Progenitor cell of endocrine pancreas (in vitro differentiated cells): ENCODE measurements at places on chromosomes 6 and 20.

DNA sequence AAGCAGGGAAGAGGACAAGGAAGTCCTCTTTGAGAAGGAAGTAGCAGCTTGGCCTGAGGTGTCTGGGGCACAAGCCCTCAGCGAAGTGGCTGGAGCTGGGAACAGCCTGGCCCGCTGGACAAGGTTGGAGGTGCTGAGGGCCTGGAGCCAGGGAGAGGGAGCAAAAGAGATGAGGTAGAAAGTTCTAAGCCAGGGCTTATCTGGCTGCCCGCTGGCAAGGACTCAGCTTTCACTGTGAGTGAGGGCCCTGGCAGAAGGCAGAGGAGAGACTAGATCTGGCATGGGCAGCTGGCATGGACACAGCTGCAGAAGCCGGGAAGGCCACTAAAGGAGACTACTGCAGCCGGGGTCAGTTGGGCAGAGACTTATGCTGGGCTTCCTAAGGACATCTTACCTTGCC, 21.8 kb upstream of the PCMTD2 start:
- no peak for DNase-seq

DNA sequence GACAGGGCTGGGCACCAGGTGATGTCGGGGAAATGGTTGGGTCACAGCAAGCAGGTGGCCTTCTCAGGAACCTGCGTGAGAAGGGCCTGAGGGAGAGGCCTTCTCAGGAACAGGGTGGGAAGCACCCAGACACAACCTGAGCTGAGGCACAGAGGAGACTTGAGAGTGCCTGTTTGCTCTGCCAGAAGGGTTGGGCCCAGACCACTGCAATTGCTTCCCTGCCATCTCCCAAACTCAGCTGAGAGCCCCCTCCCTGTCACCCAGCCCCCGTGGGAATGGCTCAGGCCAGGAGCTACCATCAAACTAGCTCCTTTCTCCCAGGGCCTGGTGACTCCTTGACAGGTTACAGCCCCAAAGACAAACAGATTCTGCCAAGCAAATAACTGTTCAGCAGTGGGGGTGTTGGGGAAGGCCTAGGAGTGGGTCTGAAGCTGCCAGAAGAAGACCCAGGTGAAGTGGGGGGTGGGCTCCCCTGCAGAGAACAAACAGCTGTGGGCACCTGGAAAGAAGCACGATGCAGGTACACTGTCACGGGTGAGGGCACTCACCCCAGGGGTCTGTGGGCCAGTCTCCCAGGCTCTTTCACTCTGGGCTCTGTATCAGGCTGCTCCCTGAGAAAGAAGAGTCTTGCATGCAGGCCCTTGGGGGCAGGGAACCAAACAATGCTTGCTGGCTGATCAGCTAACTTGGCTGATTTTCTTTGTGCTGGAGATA, 30.4 kb upstream of the SPDEF start:
- DNase-seq: no peak

DNA sequence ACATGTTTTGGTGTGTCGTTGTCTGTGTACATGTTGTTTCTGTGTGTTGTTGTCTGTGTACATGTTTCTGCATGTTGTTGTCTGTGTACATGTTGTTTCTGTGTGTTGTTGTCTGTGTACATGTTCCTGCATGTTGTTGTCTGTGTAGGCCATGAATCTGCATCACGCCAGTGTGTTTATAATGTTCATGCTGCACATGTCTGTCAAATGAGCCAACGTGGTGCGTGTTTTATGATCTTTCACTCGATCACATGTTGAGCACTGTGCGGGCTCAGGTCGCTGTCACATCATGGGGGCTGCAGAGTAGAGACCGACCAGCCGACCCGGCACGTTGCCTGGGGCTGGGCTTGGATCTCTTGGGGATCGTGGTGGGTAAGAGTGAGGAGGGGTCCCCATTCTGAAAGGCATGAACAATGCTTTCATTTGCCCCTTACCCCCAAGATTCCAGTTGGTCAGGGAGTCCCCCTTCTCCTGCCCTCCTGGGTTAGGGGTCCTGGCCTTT, 26.5 kb upstream of the SLCO4A1 start:
- DNase-seq: no peak

DNA sequence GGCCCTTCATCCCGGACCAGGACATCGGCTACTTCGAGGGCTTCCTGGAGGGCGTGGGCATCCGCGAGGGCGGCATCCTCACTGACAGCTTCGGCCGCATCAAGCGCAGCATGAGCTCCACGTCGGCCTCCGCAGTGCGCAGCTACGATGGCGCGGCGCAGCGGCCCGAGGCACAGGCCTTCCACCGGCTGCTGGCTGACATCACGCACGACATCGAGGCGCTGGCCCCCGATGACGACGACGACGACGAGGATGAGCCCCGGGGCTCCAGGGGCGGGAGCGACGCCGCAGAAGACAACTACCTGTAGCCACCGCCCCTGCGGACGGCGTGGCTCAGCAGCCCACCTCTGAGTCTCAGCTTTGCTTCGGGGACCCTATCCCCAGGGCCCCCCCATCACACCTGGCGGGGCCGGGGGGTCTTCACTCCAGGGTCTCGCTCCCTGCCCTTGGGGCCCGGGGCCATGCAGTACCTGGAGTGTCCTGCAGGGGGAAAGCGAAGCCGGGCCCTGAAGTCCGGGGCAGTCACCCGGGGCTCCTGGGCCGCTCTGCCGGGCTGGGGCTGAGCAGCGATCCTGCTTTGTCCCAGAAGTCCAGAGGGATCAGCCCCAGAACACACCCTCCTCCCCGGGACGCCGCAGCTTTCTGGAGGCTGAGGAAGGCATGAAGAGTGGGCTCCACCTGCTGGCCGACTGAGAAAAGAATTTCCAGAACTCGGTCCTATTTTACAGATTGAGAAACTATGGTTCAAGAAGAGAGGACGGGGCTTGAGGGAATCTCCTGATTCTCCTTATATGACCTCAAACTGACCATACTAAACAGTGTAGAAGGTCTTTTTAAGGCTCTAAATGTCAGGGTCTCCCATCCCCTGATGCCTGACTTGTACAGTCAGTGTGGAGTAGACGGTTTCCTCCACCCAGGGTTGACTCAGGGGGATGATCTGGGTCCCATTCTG, 20.8 kb upstream of the HCK start:
- DNase-seq: peak; percentile 85

DNA sequence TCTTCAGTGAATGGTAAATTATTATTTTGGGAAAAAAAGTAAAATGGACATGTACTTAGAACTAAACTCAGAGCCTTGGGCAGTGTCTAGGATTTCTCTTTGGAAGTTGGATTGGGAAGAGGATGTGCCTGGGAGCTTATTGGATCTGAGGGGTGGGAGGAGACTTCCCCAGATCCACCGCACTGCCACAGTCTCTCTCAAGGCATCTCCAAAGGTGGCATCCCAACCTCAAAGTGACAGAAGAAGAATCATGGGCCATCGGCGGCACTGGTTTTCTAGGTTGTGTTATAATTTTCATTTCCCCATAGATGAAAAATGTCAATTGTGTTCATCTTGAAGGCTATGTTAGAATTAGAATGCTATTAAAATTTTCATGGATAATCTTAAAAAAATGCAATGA, 66.8 kb upstream of the CD93 start:
- DNase-seq: no peak

GRCh38 chr20:40704828-40705227, 15.8 kb upstream of the MAFB start:
- DNase-seq: no peak

- no peak for DNase-seq
These were observed 77.0 kb downstream of the MRPL14 start for GRCh38 chr6:44049989-44050871.

DNA sequence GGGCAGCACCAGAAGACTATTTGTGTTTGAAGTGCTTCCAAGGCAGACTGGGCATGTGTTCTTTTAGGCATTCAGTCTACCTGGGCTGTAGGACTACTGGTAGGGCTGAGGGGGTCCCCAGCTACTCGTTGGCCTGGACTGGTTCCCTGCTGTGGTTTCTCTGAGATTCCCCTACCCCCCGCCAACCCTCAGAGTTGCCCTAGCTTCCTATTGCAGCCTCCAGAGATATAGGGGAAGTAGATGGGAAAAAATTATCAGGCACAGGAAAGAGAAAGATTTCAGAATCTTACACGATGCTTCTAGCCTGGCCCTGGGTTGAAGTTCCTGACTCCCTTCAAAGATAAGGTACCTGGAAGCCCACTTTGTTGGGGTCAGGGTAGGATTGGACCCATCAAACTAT, 22.5 kb downstream of the BRPF3 start:
- no peak for DNase-seq

- DNase-seq: no peak
These were observed 349.9 kb upstream of the SLC35B3 start for GRCh38 chr6:8785223-8785622.

DNA sequence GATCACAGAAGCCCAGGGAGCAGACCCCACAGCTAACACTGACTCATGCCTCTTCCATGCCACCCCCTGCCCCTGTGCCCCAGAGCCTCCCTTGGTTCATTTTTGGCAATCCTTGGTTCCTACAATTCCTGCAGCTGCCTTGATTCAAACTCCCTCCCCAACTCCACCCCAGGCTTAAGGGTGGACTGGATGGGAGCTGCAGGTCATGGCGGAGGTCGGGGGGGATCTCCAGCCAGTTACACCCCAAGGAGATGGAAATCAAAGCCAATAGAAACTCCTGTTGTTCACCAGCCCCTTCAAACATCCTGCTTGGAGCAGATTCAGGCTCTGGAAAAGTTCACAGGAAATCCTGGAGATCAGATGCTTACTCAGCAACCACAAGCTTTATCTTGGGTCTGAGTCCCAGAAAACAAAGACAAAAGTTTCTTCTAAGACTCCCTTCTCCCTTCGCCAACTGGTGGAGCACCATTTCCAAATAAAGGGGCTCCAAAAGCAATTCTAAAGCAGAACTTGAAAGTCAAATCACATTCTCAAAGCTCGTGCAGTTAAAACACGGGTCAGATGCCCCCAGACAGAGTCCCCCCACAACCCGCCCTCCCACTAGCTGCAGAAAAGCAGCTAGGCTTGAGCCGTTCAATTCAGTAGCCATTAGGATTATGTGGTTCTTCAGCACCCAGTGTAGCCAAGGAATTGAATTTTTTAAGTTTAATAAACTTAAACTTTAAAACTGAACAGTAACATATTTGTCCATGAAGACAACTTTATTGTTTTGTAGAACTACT, 149.5 kb downstream of the ANKRD60 start:
- DNase-seq: no peak
